Jurkat, Clone E6-1 (cell line): ENCODE measurements at places on chromosomes 1 and 21.

- DNase-seq, result no peak
These were observed 9.5 kb downstream of the CTSK start for GRCh38 chr1:150798525-150798924.

DNA sequence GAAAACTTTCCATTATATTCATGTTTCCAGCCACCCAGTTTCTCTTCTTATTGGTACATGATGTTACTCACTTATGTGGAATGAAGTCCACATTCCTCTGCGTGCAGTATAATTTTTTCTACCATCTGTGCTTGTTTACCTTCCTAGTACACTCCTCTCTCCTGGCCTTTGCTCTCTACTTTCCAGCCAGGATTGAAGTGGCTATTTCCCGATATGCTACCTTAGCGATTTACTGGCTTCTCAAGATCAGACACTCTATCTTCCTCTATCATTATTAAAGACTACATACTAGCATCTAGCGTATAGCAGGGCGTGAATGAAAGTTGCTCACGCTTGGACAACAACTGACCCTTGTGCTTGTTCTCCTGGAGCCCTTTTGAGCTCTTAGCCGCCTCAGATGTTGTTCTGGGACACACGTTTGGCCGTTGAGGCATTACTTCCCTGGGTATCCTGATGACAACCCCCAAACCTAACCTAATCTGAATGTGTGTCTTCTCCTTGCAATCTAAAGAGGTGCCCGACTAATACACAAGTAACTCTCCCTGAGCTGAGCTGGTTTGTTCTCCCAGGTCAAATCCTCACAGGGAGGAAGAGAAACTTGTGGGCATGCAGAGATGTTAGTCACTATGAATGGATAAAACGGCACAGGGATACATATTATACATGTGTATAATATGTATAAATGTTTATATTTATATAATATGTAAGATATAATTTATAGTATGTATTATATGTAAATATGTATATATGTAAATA is 13.4 kb upstream of the MTARC2 start:
- no peak for DNase-seq

GRCh38 chr1:207813946-207814345 is 62.1 kb downstream of the CD46 start:
- DNase-seq, result no peak

GRCh38 chr1:157110686-157111085 is 11.1 kb upstream of the ETV3L start:
- no peak for DNase-seq

DNA sequence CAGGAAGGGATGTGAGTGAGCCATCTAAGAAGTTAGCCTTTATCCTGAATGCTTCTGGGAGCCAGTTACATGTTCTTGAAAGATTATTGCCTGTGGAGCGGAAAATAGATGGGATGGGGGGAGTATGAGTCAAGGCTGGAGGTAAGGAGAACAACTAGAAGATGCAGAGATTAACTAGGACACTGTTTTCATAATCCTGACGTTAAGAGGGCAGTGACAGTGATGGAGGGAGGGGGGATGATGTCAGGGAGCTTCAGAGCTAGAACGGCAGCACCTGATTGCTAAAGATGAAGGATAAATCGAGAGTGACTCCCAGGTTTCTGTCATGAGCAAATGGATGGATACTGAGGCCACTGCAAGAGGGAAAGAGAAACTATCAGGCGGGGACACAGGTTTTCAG is 10.0 kb upstream of the RCSD1 start:
- DNase-seq, result no peak

GRCh38 chr1:77386276-77386675 is 104.5 kb downstream of the AK5 start:
- no peak for DNase-seq

DNA sequence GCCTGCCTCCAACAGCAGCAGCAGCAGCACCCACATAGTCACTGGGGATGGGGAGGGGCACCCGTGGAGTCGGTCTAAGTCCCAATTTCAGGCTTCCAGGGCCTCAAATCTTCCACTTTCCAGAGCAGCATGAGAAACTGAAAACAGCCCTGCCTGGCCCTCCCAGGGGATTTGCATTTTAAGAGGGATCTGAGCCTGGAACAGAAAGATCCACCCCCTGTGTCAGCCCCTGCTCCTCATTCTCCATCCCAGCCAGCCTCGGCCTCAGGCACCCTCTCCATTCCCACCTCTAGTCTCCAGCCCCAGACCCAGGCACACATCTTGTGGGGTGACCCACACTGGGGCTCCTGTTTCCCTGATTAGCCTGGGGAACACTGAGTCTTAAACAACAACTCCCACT is 51.8 kb downstream of the FBXO2 start:
- DNase-seq, result no peak

DNA sequence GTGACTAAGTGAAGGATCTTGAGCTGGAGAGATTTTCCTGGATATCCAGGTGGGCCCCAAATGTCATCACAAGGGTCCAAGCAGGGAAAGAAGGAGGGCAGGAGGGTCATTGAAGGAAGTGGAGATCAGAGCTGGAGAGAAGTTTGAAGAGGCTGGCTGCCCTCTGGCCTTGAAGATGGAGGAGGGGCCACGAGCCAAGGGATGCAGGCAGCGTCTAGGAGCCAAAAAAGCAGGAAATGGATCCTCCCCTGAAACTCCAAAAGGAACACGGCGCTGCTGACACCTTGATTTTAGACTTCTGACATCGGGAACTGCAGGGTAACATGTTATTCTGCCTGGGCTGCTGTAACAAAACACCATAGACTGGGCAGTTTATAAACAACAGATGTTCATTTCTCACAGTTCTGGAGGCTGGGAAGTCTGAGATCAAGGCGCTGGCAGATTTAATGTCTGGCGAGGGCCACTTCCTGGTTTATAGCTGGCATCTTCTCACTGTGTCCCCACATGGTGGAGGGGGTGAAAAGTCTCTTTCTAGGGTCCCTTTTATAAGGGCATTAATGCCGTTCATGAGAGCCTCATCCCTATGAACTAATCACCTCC is 28.8 kb upstream of the ZBTB21 start:
- no peak for DNase-seq

DNA sequence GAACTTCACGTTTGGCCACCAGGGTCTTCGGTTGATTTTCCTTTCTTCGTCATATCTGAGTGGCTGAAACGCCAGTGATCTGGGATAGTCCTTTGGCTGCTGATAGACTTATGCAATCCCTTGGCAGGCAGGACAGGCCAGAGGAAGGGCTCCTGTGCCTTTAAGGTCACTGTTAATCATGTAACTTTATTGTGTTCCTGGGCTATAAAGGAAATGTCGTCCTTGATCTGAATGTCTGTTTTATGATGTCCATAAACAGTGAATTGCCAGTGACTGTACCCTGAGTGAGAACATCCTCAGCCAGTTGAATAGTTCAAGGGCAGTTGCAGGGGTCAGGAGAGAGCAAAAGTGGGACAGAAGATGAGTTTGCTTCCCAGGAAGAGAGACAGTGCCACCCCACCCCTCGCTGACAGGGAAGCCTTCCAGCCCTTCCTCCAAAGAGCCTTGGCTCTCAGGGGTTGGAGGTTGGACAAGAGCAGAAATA is 68.0 kb downstream of the PDE9A start:
- DNase-seq, result no peak

- no peak for DNase-seq
These were observed 74.1 kb downstream of the XCL2 start for GRCh38 chr1:168469690-168470089.

- DNase-seq, result no peak
These were observed 86.2 kb downstream of the NGF start for GRCh38 chr1:115251856-115252255.

- no peak for DNase-seq
These were observed 4.6 kb downstream of the TMEM63A start for GRCh38 chr1:225877580-225877979.

DNA sequence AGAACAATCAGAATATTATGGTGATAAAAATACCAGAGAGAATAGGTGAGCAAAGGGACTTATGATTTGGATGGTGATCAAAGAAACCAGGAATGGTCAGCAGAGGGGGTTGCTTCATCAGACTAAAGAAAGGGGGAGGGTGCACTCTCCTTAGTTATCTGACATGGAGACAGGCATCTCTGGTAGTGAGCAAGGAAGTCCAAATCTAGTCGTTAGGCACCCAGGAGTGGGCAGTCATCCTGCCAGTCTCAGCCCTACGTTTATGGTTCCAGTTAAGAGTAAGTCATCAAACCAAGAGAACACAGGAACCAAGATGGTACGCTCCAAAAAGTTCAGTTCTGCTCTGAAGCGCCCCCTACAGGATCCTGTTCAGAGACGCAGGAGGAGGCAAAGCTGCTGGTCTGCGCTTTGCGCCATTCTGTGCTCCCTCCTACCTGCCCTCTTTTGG is 28.6 kb downstream of the EBNA1BP2 start:
- DNase-seq, result peak; percentile 7

GRCh38 chr1:111204201-111204982 is 3.9 kb upstream of the DENND2D start:
- DNase-seq, result no peak
